Left ventricle myocardium inferior (tissue), 1 donor: ENCODE measurements at places on chromosomes 5 and 9. TPM values are rescaled to one million over a fixed set of nuclear protein-coding genes. Genes with fewer than 3 reads are reported as not detected.

- H3K4me3 ChIP-seq, result no peak overlapping the region
- H3K27ac ChIP-seq, result no peak overlapping the region
- H3K27me3 ChIP-seq, result no peaks in the 10 kb centered on the region
- DNase-seq, result no peak
Measured at GRCh38 chr5:62259699-62260250, 46.2 kb upstream of the KIF2A start.

GRCh38 chr5:154236536-154237375, 46.2 kb downstream of the GALNT10 start:
- no peaks in the 10 kb centered on the region for H3K27me3 ChIP-seq
- H3K4me3 ChIP-seq, result no peak overlapping the region
- H3K27ac ChIP-seq, result no peak overlapping the region
- DNase-seq, result no peak
- H3K36me3 ChIP-seq, result no peaks in the 10 kb centered on the region
- peaks cover 30% of the 10 kb centered on the region for H3K4me1 ChIP-seq

- no peaks in the 10 kb centered on the region for H3K36me3 ChIP-seq
- H3K27ac ChIP-seq, result peak overlapping the region; percentile 50
- H3K4me1 ChIP-seq, result no peaks in the 10 kb centered on the region
Measured at GRCh38 chr5:89396278-89396954, 513.4 kb upstream of the MEF2C start.

OR1Q1 gene
- total RNA-seq, result not detected

- no peak overlapping the region for H3K27ac ChIP-seq
- H3K4me1 ChIP-seq, result no peaks in the 10 kb centered on the region
- no peak for DNase-seq
- no peaks in the 10 kb centered on the region for H3K36me3 ChIP-seq
Measured at GRCh38 chr9:6673326-6674025, 27.9 kb upstream of the GLDC start.

GRCh38 chr9:136117291-136117915, 1.3 kb downstream of the TMEM250 start:
- H3K4me1 ChIP-seq, result peaks cover 33% of the 10 kb centered on the region
- peak; percentile 72 for DNase-seq
- peak overlapping the region; percentile 87 for H3K4me3 ChIP-seq
- no peaks in the 10 kb centered on the region for H3K27me3 ChIP-seq

GRCh38 chr5:68344447-68345111, 129.0 kb downstream of the PIK3R1 start:
- H3K36me3 ChIP-seq, result no peaks in the 10 kb centered on the region
- no peak overlapping the region for H3K27ac ChIP-seq
- no peak overlapping the region for H3K4me3 ChIP-seq
- no peaks in the 10 kb centered on the region for H3K27me3 ChIP-seq
- no peak for DNase-seq
- H3K4me1 ChIP-seq, result peaks cover 27% of the 10 kb centered on the region

C9orf153 gene
- 0.38 TPM for total RNA-seq

DNA sequence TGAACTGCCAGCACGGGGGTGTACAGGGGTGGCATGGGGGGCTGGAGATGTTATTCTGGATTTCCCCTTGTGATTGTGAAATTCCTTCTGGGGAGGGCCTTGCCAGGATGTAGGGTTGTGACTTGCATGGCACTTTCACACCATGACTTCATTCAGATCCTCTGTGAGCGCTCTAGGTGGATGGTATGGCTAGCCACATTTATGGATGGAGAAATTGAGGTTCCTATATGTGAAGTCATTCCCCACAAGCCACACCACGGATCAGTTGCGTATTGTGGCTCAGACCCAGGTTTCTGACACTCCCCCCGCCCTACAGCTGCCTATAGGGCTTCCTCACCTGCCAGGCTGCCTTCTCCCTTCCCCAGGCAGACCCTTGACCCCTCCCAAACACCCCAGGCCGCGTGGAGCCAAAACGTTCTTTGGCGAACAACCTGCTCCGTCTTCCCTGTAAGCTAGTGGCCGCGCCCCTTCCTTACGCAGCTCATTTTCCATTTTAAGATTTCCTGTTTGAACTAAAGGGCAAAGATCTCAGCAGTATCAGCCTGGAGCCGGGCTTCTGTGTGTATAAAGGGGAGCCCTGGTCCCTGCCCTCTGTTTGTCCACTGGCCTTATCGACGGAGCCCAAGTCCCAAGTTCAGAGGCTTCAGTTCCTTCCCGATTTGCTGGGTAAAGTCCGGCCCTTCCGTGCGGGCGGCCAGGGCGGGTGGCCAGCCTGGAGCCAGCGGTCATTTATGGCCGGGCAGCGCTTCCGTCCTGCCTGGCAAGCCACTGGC, 97.8 kb upstream of the KLF4 start:
- H3K27me3 ChIP-seq, result no peaks in the 10 kb centered on the region
- H3K4me3 ChIP-seq, result peak overlapping the region; percentile 43

CYSRT1 gene
- total RNA-seq, result 0.27 TPM

DNA sequence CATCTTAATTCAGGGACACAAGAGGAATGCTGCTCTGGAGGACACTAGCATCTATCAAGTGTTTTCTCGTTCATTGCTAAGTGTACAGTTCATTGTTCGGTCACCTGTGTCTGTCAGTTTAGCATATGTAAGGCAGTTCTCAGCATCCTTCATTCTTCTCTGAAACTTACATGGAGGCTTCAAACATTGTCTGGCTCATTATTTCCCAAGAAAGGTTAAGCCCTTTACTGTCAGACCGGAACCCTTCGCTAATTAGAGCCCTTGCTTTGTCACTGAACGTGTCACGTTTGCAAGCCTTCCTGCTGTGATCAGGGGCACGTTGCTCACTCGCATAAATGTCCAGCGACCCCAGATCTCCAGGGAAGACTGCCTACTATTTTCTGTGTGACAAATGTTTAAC, 62.3 kb upstream of the RIOK2 start:
- DNase-seq, result no peak
- no peaks in the 10 kb centered on the region for H3K4me1 ChIP-seq
- no peak overlapping the region for H3K4me3 ChIP-seq

WDR31 gene
- 12.4 TPM for total RNA-seq

- H3K4me3 ChIP-seq, result no peak overlapping the region
- no peak overlapping the region for H3K27ac ChIP-seq
- DNase-seq, result no peak
Measured at GRCh38 chr5:37490120-37490810, 111.1 kb downstream of the WDR70 start.

- peaks cover 9% of the 10 kb centered on the region for H3K4me1 ChIP-seq
- H3K27me3 ChIP-seq, result no peaks in the 10 kb centered on the region
- no peak overlapping the region for H3K4me3 ChIP-seq
- H3K36me3 ChIP-seq, result no peaks in the 10 kb centered on the region
- no peak for DNase-seq
Measured at GRCh38 chr5:54347221-54347865, 37.0 kb upstream of the ARL15 start.
